NAMALWA (cell line): ENCODE measurements at places on chromosomes 4 and X.
A peak's percentile ranks its signal among the peaks of the same experiment; 100 is the strongest.

- DNase-seq: no peak
Observed at GRCh38 chr4:36222702-36223101, 21.6 kb downstream of the ARAP2 start.

- DNase-seq: no peak
Observed at GRCh38 chrX:13028871-13029636, 15.4 kb downstream of the FAM9C start.

- no peak for DNase-seq
Observed at GRCh38 chr4:16411501-16412085, 185.3 kb upstream of the TAPT1 start.

GRCh38 chr4:76354517-76355473, 48.3 kb downstream of the STBD1 start:
- no peak for DNase-seq

DNA sequence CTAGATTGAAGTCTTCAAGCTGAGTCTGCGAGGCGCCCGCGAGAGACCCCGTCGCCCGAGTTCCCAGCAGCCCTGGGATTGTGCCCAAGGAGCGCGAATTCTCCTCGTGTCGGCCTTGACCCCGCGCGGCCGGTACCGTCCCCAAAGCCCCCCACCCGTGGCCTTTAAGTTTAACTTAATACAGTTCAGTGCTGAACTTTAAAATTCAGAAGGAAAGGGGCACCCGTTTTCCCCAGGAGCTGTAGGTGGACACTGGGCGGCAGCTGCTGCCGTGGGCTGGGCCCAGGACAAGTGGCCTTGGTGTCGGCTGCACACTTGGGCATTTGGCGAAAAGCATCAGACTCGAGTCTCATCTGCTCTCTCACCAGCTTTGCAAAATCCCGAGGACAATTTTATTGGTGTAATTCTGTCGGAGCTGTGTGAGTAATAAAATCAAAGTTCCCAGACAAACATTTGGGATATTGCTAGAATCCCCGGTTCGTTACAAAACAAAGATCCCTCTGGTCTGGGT, 634 bp downstream of the CWH43 start:
- no peak for DNase-seq

DNA sequence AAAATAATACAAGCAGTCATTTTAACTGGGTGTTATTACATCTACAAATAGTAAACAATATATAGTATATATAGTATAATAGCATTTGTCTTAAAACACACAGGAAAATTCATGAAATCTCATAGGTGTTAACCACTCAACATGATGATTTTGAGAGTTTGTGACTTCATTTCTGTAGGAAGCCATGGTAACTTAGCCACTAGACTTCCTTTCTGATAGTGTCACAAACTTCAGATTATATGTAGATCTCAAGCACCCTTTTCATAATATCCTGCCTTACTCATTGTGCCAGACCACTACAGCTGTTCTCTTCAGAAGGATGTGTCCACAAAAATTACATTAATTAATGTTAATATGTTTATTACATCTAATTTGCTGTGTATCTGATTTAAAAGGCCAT, 1250.6 kb downstream of the ADGRL3 start:
- DNase-seq: no peak

GRCh38 chr4:166146806-166147540, 273.9 kb downstream of the TLL1 start:
- DNase-seq: no peak

DNA sequence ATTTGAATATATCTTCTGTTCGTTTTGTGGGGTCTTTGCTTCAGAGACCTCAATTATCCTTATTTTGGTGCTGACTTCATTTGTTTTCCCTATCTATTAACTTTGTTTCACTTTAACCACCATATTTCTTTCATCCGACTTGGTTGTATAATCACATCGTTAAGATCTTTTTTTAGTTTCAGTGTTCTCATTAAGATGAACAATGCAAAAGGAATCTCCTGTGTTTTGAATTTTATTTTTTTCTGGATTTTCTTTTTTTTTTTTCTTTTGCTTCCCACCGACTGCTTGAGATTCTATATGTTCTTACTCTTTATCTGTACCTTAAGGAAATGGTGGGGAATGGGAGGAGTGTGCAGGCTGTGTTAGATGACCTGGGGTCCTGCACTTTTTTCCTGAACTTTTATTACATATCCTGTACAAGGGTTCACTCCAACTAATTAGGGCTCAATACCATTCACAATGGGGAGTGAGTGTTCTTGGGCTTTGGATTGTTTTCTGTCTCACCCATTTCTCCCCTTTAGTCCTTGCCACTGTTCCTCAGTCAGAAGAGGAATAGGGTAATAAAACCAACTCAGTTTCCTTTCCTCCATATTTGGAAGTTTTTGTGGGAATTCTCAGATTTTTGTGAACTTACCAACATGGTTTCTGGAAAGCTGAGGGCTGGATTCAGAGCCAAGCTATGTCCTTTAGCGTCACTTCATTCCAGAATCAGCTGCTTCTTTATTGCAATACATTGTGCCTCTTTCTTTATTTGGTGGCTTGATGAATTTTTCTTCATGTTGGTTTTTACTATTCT, 43.2 kb upstream of the BMPR1B start:
- DNase-seq: no peak

- DNase-seq: no peak
Observed at GRCh38 chr4:168863719-168864647, 146.1 kb downstream of the CBR4 start.

GRCh38 chr4:38078590-38079421, 118.6 kb downstream of the PTTG2 start:
- no peak for DNase-seq

GRCh38 chr4:13982010-13982409, 354.5 kb upstream of the BOD1L1 start:
- DNase-seq: no peak

DNA sequence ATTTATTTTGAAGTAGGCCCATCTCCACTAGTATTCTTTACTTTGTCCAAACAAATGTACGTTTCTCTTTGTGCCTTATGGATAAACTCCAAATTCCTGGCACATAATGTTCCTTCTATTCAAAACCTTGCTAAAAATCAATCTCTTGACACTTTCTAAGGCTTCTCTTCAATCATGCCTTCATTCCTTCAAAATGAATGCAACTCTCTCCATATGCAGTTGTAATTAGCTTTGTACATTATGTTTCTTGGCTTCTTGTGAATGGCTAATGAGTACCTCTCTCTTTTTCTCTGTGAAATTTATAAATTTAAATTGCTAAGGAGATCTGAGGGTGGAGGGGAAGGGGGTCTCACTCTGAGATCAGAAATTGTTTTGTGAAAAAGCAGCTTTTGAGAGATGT, 24.0 kb upstream of the ANK2 start:
- no peak for DNase-seq

DNA sequence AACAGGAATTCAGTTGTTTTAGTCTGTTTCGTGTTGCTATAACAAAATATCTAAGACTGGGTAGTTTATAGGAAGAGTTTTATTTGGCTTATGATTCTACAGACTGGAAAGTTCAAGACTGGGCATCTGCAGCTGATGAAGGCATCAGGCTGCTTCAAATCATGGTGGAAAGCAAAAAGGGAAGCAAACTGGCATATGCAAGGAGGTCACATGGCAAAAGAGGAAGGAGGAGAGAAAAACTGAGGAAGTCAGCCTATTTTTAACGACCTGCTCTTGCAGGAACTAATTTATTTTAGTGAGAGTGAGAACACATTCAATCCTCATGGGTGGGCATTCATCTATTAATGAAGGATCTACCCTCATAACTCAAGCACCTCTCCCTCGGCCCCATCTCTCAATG, 363.1 kb upstream of the HS3ST1 start:
- no peak for DNase-seq

DNA sequence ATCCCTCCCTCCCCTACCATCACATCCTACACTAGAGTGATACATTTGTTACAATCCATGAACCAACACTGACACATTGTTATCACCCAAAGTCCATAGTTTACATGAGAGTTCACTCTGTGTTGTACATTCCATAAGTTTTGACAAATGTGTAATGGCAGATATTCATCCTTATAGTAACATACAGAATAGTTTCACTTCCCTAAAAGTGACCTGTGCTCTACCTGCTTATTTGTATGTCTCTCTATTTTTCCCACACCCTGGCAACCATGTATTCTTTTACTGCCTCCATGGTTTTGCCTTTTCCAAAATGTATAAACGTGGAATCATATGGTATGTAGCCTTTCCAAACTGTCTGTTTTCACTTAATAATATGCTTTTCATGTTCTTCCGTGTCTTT, 42.2 kb upstream of the HPGD start:
- peak; percentile 13 for DNase-seq

GRCh38 chrX:56728752-56729151, 291 bp upstream of the NBDY start:
- peak; percentile 65 for DNase-seq

DNA sequence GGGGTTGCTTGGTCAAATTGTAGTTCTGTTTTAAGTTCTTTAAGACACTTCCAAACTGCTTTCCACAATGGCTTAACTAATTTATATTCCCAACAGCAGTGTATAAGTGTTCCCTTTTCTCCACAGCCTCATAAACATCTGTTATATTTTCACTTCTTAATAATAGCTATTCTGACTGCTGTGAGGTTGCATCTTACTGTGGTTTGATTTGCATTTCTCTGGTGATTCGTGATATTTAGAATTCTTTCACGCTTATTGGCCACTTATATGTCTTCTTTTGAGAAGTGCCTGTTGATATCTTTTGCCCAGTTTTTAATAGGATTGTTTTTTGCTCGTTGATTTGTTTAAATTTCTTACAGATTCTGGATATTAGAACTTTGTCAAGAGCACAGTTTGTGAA, 278.6 kb upstream of the ITM2A start:
- no peak for DNase-seq

DNA sequence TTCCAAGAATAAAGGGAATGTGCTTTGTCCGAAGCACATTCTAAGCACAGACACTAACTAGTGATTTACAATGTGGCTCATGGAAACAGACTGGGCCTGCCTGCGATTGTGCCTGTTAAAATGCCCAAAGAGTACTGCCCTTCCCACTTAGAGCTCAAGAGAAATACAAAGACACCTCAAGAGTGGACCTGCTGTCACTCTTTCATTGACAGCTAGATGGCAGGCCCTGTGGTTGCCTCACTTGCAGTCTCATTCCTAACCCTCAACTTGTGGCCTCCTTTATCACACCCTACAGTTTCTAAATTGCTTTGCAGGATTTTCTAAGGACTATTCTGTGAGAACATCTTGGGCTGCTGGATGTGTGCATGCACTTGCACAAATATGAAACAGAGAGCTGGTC, 331.0 kb upstream of the EMCN start:
- peak; percentile 48 for DNase-seq

DNA sequence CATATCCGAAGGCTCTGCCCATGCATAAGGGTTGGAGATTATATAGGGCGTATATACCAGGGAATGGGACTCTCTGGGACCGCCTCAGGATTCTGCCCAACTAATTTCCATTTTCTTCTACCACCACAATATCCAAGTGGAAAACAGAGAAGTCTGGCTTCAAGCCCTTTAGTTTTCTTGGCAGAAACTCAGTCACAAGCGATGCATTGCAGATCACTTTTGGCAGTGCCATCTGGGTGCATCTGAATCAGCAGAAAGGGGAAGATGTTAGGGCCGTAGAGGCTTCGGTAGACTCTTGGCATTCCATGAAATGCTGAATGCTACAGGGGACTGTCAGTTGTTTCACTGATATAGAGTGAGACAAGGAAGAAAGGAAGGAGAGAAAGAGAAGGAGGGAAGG, 94.1 kb upstream of the FAM9B start:
- no peak for DNase-seq

DNA sequence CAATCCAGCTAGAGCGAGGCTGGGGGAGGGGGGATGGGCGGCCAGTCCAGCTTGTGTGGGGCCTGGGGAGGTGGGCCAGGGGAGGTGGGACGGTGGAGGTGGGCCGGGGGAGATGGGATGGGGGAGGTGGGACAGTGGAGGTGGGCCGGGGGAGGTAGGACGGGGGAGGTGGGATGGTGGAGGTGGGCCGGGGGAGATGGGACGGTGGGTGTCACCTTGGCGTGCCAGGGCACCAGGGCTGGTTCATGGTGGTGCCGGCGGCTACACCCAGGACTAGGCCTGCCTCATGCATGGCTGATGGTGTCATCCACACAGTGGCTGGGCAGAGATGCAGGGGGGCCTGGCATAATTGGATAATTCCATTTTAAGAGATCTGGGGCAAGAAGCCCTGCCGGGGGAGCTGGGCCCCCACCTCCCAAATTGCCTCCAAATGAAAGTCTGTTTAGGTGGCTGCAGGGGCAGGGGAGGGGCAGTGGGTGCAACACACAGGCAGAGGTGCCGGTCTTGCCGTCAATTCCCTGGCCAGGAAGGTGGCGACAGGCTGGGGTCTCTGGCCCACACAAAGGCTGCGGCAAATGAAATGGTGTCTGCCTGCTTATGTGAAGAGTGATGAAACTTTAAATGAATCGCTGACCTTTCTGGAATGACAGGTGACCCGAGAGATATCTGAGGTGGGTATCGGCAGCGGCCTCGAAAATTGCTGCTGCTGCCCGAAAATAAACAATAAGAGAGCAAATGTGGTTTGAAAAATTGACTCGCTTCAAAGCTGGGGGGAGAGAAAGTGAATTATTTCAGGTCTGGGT, 82.1 kb downstream of the FAM53A start:
- DNase-seq: no peak

GRCh38 chrX:148333989-148334388, 166.4 kb upstream of the AFF2 start:
- DNase-seq: no peak

GRCh38 chrX:103446665-103447302, 70.4 kb downstream of the BEX3 start:
- DNase-seq: no peak

DNA sequence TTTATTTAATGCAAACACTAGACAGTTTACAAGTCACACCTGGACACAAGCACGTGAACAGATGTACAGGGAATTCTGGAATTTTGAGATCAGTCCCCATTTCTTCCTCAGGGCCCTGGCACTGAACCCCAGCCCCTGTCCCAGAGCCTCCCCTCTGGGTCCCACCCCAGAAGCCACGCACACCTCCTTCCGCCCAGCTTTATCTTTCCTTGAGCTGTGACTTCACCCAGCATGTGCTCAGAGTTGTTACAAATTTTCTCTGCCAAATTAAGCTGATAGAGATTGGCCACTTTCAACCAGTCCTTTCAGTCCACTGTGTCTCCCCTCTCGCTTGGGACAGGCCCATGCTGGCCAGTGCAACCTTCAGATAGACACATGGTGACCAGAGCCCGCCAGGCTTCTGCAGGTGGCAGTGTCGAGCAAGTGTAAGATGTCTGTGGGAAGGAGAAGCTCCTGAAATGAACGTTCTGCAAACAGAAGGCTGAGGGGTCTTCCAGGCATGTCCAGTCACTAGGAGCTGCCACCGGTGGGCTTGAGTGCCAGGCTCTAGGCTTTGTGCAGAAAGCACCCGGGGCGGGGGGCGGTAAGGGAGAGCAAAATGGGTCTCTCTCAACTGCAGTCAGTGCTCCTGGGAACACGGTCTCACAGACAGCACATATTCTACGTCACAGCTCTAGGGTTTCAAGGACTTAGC, 73.3 kb downstream of the MTMR1 start:
- DNase-seq: peak; percentile 13

GRCh38 chrX:39264023-39264422, 462.8 kb downstream of the MID1IP1 start:
- DNase-seq: no peak
